ENCODE measurements at places on chromosomes 6 and 20.
A peak's percentile ranks its signal among the peaks of the same experiment; 100 is the strongest.

DNA sequence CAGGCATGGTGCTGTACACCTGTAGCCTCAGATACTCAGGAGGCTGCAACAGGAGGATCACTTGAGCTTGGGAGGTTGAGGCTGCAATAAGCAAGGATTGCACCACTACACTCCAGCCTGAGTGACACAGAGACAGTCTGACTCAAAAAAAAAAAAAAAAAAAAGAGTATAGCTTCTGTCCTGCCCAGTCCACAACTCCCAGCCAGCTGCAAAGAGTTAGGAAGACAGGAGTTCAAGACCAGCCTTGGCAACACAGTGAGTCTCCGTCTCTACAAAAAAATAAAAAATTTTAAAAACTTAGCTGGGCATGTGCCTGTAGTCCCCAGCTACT is 28.3 kb upstream of the TLDC2 start:
- no peak overlapping the region for H3K4me3 ChIP-seq
- H3K27me3 ChIP-seq: peaks cover 7% of the 10 kb centered on the region
- DNase-seq: no peak
- H3K27ac ChIP-seq: peak overlapping the region; percentile 85
- peaks cover 12% of the 10 kb centered on the region for H3K36me3 ChIP-seq
- peaks cover 35% of the 10 kb centered on the region for H3K4me1 ChIP-seq

- H3K4me3 ChIP-seq: no peak overlapping the region
- no peaks in the 10 kb centered on the region for H3K27me3 ChIP-seq
Observed at GRCh38 chr6:157629220-157629619, 193.8 kb upstream of the SNX9 start.

DNA sequence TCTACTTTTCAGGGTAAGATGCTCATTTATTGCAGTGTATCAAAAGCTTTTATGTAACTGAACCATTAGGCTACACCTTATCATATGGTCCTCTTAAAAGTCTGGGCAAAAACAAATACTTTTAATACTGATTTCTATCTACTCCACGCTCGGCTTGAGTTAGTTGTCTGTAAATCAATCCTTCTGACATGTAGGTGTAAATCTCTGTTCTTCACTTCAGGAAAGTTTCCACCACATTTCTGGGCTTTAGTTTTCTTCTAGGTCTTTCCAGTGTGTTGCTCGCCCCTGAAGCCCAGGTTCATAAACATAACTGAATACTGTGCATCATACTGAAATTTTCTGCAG is 89.2 kb upstream of the RNF217 start:
- H3K36me3 ChIP-seq: no peaks in the 10 kb centered on the region
- no peak overlapping the region for H3K4me3 ChIP-seq
- DNase-seq: no peak
- H3K27me3 ChIP-seq: no peaks in the 10 kb centered on the region
- no peak overlapping the region for H3K27ac ChIP-seq
- no peaks in the 10 kb centered on the region for H3K4me1 ChIP-seq

- H3K27me3 ChIP-seq: no peaks in the 10 kb centered on the region
- H3K4me1 ChIP-seq: no peaks in the 10 kb centered on the region
- no peak overlapping the region for H3K27ac ChIP-seq
Observed at GRCh38 chr6:154615483-154616025, 105.1 kb upstream of the CNKSR3 start.

DNA sequence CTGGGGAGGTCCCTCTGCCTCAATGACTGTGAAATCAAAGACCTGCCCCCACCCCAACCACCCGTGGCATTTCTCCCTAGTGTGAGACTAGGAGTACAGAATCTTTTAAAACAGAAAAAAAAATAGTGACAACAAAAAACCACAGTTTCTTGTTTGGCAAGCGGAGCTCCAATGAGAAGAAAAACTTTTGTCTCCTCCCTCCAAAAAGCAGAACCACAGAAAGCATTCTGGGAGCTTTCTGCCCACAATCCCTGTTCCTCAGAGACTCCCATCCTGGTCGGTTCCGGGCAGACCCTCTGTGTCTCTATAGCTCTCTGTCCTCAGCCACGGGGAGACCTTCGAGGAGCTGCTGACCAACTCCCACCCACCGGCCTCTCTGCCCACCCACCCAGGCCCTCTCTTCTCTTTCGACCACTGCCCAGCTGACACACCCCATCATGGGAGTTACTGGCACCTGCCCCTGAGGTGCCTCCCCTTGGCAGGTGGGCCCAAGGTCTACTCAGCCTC is 4.9 kb downstream of the PREX1 start:
- no peaks in the 10 kb centered on the region for H3K36me3 ChIP-seq
- DNase-seq: no peak
- H3K27me3 ChIP-seq: peaks cover 5% of the 10 kb centered on the region
- H3K27ac ChIP-seq: peak overlapping the region; percentile 38
- peak overlapping the region; percentile 49 for H3K4me3 ChIP-seq

DNA sequence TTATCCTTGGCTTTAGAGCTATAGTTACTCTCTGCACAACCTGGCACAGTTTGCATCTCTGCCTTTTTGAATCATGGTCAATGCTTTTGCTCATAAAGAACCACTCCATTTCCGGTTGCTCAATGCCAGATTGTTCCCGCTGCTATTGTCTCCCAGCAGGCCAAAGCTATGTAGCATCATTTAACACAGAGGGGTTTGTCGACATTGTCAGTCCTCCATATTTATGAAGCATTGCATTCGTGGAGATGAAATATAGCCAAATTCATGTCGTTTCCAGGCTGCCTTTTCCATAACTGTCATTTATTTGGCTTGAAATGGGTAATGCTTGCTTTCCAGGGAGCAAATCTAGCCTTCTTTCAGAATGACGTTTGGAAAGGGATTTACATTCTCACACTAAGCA is 598.8 kb downstream of the EPHA7 start:
- H3K4me1 ChIP-seq: no peaks in the 10 kb centered on the region
- H3K4me3 ChIP-seq: no peak overlapping the region
- no peaks in the 10 kb centered on the region for H3K36me3 ChIP-seq
- no peaks in the 10 kb centered on the region for H3K27me3 ChIP-seq
- no peak overlapping the region for H3K27ac ChIP-seq

- no peaks in the 10 kb centered on the region for H3K36me3 ChIP-seq
- no peaks in the 10 kb centered on the region for H3K27me3 ChIP-seq
Observed at GRCh38 chr6:148538261-148539190, 195.9 kb downstream of the SASH1 start.

- no peaks in the 10 kb centered on the region for H3K36me3 ChIP-seq
- DNase-seq: no peak
- no peak overlapping the region for H3K4me3 ChIP-seq
- peaks cover 4% of the 10 kb centered on the region for H3K27me3 ChIP-seq
- peaks cover 36% of the 10 kb centered on the region for H3K4me1 ChIP-seq
Observed at GRCh38 chr20:57069442-57069841, 197.0 kb downstream of the BMP7 start.

DNA sequence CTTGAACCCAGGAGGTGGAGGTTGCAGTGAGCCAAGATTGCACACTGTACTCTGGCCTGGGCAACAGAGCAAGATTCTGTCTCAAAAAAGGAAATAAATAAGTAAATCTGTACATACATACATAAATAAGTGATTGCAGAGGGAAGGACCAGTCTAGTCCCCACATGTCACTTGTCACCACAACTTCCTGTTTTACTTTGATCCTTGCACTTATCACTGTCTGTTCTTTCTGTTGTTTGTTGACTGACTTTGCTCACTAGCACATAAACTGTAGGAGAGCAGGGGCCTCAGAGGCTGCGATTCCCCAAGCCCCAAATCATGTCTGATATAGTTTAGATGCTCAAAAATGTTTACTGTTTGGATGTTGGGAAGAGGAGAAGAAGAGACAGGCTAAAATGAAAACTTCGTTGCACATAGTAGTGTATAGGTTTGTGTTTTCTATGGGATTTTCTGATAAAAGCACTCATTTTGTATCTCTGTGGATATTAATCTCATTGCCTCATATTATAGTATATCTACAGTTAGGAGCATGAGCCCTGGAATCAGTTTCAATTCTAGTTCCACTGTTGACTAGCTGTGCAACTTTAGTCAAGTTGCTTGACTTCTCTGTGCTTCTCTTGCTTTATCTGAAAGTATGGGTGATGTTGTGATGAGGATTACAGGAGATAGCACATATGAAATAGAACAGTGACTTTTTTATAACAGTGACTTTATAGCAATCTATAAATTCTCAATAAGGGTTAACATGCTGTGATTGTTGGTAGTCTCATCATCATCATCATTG is 165.0 kb downstream of the TBC1D7 start:
- DNase-seq: no peak
- H3K27me3 ChIP-seq: peaks cover 3% of the 10 kb centered on the region
- H3K4me1 ChIP-seq: peaks cover 14% of the 10 kb centered on the region
- peak overlapping the region; percentile 71 for H3K27ac ChIP-seq
